Panc1 (cell line): ENCODE measurements at places on chromosomes 11 and 22. TPM values are rescaled to one million over a fixed set of nuclear protein-coding genes. Genes with fewer than 3 reads are reported as not detected.

Gene PANX2
- total RNA-seq, result 0.77 TPM

Gene CD81
- 416 TPM for total RNA-seq

Gene OR51V1
- total RNA-seq, result not detected

Gene C22orf15
- total RNA-seq, result not detected

Gene TLCD5
- 22.8 TPM for total RNA-seq

Gene OR51B6
- total RNA-seq, result not detected

Gene C22orf31
- not detected for total RNA-seq

Gene RPS6KB2
- 68.5 TPM for total RNA-seq

Gene ZNF70
- total RNA-seq, result 3.2 TPM

Gene APOA1
- total RNA-seq, result 1.7 TPM

Gene PGA3
- total RNA-seq, result not detected

Gene CCDC87
- 2.0 TPM for total RNA-seq

Gene OR56A1
- not detected for total RNA-seq

Gene SORL1
- total RNA-seq, result 36.3 TPM

Gene VSIG2
- not detected for total RNA-seq

Gene OR51E2
- not detected for total RNA-seq
